ENCODE measurements at places on chromosomes 12 and 14. TPM values are rescaled to one million over a fixed set of nuclear protein-coding genes. Genes with fewer than 3 reads are reported as not detected.

- no peak for DNase-seq
Measured at GRCh38 chr12:49323524-49324097, 556 bp downstream of the TROAP start.

- no peak for DNase-seq
Measured at GRCh38 chr14:94225460-94226378, 51.6 kb downstream of the PPP4R4 start.

DNA sequence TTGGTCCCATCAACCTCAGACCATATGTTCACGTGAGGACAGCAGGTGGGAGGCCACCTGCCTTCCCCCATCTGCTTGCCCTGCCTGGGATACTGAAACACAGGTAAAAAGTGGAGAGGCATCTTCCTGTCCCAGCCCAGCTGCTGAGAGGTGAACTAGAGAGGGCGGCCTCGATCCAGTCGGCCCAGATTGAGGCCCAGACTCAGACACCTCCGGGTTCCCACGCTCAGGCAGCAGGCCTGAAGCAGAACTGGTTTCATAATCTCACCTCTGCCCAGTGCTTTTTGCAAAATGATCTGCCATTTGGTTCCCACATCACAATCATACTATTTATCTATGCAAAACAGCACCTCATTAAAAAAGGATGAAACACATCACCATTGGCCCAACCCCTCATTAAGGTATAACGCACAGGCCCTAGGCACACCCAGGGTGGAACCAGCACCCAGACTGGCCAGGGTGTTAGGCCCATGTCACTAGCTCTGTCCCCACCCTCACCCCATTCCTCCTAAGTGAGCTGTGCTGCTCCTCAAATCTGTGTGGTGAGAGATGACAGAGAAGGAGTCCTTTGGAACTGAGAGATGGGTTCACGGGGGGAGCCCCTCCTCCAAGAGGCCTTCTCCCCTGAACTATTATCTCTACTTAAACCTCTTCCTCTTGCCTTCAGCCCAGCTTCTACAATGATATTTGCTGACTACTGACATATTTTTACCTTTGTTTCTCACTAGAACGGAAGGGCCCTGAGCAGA, 81.1 kb downstream of the ZFP36L1 start:
- DNase-seq: no peak

- no peak for DNase-seq
Measured at GRCh38 chr12:98758331-98758730, 113.2 kb downstream of the APAF1 start.

Gene ACSS3
- polyA plus RNA-seq: 10.8 TPM
